ENCODE measurements at places on chromosomes 2 and 18.

DNA sequence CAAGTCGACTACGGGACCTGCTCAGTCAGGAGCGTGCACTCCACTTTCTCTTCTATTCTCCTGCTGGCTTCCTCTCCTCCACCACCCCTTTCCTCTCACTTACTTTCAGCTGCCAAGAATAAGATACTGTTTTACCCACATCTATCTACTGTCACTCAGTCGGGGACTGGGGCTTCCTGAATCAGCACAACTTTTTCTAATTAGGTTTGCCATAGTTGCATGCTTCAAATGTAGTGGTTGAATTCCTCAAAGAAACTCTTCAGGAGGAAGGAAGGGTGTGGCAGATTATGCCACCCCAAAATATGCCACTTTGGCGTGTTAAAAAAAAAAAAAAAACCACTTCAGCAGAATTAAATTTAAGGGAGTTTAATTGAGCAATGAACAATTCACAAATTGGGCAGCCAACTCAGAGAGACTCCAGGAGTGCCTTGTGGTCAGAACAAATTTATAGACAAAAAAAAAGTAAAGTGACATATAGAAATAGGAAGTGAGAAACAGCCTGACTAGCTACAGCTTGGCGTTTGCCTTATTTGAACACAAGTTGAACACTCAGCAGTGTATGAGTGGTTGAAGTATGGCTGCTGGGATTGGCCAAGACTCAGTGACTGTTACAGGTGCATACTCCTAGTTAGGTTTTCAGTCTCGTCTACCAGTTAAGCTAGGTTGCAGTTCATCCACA is 32.5 kb upstream of the RMDN2 start:
- no peak for DNase-seq

DNA sequence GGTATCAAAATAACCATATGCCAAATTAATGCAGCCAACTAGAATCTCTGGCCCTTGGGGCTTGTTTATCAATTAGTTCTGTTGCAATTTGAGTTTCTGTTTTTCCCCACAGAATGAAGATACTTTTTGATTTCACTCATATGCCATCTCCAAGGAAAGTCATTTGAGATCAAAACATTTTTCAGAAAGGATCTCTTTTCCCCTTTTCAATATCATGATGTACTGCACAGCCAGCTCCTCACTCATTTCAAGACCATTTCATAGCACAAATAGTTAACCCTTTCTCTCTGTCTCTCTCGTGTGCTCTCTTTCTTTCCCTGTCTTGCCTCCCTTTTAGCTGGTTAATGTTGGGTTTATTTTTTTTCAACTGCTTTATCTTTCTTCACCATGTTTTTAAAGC is 387.3 kb downstream of the STK39 start:
- DNase-seq, result no peak

- no peak for DNase-seq
Observed at GRCh38 chr2:98020992-98021713, 25.4 kb upstream of the TMEM131 start.

GRCh38 chr18:74497778-74498177 is 1.6 kb downstream of the CNDP2 start:
- DNase-seq, result no peak

DNA sequence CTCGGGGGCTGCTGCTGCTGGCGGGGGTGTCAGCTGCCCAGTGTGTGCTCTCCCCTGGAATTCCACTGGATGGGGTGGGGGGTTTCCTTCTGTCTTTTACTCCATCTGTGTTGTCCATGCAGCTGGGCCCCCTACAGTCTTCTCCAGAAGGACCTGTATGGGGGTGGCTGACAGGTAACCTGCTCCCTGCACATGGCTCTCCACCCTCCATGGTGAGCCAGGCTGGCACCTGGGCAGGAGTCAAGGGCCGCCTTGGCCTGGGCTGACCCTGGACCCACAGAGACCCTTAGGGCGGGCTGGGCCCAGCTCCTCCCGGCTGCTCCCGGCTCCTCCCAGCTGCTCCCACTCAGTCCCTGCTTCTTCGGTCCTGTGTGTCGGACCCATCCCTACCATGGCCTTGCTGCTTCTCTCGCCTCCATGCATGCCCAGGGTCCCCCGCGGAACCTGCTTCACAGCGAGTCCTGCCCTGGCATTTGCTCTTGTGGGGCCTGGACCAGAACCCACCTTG is 15.0 kb downstream of the SNTG2 start:
- DNase-seq, result no peak

GRCh38 chr2:2464094-2464493 is 133.0 kb upstream of the MYT1L start:
- peak; percentile 35 for DNase-seq

- no peak for DNase-seq
Observed at GRCh38 chr2:175976391-175977157, 25.5 kb downstream of the LNPK start.

Data from urothelium cell line (cell line).